ENCODE measurements at places on chromosomes 13 and 19.

- no peak for DNase-seq
Measured at GRCh38 chr19:38838986-38839761, 7.6 kb upstream of the ECH1 start.

DNA sequence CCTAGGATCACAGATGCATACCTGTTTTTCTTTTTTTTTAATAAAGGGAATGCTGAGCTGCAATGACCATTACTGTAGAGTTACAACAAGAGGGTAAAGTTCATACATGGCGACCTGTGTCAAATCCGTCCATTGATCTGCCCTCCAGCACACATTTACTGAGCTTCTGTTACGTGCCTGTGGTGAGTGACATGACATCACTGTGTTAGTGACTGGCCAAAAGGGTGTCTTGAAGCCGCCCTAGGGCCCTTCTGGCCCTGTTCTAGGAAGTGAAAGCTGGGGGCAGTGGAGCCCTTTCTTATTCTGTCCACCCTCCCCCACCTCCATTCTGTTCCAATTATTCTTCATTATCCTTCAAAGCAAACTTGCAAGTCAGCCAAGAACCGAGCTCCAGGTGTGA lies 66.3 kb downstream of the ZIC5 start:
- DNase-seq = no peak

DNA sequence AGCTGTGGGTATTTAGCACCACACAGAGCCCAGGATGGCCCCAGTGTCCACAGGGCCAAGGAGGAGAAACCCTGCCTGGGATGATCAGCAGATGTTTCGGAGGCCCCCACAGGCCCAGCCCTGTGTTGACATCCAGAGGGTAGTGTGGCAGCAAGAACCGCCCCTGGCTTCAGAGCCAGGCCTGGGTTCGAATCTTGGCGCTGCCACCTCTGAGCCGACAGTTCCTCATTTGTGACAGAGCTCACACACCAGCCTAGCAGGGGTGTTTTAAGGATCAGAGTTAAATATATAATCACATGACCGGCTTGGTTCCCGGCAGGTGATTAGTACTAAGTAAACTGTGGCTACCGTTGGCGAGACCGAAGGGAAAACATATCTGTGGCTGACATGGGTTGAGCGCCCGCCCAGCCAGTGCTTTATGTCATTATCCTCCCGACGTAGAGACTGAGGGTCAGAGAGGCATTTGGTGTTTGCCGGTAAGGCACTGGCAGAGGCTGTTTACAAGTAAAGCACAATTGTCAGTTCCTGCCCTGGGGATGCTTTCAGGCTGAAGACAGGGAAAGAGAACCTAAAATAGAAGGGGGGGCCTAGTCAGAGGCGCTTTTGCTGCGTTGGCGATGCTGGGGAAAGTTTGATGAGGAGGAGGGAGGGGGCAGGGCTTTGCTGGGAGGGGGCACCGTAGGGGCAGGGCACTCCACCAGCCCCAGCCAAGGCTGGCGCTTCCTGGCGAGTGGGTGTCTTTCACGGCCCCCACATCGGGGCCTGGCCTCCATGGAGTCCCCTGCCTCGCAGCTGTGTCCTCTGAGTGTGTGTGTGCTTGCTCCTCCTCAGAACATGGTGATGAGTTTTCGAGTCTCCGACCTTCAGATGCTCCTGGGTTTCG lies 4.8 kb downstream of the PIAS4 start:
- no peak for DNase-seq

DNA sequence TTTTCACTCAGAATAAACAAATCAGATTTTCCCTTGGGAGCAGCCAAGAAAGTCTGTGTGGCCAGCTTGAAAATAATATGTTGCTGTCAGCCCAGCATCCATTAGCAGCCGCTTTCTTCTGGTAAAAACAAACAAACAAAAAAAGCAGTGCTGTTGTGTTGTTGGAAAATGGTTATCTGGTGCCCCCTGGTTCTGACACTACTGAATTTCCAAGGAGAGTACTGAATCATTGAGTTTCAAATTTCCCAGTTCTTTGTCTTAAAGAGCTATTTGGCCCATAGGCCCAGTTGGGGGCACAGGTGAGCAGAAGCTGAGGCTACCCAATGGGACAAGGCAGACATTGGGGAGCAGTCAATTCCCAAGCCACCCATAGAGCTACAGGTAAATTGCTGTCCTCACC lies 995.9 kb downstream of the UQCRFS1 start:
- no peak for DNase-seq

GRCh38 chr19:42428676-42429075 lies 1.5 kb upstream of the LIPE start:
- no peak for DNase-seq

GRCh38 chr19:35178701-35179100 lies 24.2 kb downstream of the FXYD5 start:
- DNase-seq = no peak

GRCh38 chr13:24709186-24709913 lies 29.1 kb downstream of the ATP12A start:
- no peak for DNase-seq

- no peak for DNase-seq
Measured at GRCh38 chr19:4052114-4052992, 14.3 kb downstream of the ZBTB7A start.

- no peak for DNase-seq
Measured at GRCh38 chr19:10026744-10027143, 13.5 kb downstream of the RDH8 start.

DNA sequence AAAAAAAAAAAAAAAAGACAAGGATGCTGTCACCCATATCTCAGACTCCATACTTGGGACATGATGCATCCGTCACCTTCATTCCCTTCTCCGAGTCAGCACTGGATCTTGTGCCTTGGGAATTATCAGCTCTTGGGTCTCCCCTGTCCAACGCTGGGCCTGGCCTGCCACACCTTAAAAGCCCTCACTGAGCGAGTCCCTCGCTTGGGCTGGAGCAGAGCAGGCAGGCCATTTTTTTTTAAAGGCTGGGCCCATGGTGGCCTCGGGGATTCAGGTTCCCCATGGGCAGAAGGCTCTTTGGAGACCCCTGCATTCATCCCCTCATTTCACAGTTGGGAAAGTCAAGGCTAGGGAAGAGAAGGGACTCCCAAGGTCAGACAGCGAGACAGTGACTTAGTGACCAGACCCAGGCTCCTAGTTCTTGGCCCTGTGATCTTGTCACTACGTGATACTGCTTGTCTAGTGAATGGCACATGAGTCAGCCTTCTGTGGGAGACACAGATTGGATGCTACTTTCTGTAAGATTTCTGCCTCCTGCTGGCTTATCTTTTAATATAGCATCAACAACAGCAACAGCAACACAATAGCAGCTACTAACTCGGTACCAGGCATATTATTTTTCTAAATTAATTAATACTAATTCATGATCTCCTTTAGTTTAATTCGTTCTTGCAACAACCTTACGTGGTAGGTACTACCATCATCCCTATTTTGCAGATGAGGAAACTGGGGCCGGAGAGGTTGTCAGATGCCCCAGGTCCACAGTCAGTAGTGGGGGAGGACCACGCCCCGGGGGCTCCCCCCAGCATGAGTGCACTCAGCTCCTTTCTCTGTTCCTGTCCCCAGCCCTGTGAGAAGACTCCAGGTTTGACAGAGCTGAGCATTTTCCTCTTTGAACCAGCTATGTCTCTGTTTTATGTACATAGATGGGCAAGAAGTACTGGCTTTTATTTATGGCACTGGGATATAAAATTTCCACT lies 27.4 kb upstream of the ZNF536 start:
- no peak for DNase-seq

GRCh38 chr13:105059786-105060185 lies 1475.7 kb downstream of the EFNB2 start:
- DNase-seq = no peak

- no peak for DNase-seq
Measured at GRCh38 chr19:53877361-53877766, 4.6 kb upstream of the PRKCG start.

DNA sequence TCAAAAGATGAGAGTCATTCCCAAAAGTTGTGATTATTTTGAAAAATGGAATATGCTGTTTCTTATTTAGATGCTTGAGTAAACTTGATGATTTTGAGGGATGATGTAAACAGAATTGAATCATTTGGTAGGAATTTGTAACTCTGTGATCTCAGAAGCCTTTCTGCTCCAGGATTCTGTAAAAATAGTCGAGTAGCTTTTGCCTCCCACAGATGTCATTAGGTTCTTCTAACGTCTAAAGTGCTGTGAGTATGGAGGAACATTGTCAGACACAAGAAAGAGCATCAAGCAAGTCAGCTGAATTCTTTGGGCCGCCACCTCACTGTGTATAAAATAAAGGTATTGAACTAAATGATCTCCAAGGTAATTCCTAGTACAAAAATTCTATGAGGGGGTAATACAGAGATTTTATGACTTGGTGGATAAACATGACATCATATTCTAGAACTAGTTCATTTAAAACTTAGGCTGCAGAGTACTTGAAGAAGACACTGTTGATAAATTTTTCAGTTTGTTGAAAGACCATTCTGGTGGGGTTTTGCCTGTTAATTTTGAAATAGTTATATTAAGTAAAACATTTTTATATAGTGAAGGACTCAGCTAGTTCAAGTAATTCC lies 1.4 kb upstream of the GPR183 start:
- no peak for DNase-seq

- DNase-seq = peak; percentile 53
Measured at GRCh38 chr13:51681037-51681678, 96.9 kb downstream of the WDFY2 start.

DNA sequence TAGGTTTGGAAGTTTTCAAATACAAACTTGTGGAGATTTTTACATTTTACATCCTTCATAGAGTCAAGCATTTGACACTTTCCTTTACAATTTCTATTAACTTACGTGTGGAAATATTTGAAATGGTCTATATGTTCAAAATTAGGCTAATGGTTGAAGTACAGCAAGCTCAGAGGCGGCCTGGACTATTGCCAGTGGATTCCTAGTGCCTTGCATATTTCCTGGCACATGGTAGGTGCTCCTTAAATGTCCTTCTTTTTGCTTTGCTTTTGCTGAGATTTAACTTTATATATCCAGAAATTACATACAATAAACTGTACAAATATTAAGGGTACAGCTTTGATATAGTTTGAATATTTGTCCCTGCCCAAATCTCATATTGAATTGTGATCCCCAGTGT lies 93.9 kb downstream of the UBL3 start:
- no peak for DNase-seq

DNA sequence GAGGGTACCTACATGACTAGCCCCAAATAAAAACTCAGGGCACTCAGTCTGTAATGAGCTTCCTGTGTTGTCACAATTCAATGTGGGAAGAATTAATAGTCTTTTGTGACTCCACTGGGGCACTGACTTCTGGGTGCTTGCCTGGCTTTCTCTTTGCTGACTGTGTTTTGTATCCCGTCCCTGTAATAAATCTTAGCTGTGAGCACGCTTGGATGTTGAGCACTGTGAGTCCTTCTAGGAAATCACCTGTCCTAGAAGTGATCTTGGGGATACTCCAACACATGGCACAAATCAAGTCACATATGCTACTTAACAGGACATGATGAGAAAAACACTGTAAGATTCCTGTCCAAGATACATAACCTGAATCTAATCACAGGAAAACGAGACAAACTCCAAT lies 83.0 kb downstream of the USP12 start:
- no peak for DNase-seq

GRCh38 chr13:74306496-74306895 lies 172.3 kb upstream of the KLF12 start:
- no peak for DNase-seq

- DNase-seq = no peak
Measured at GRCh38 chr19:38046254-38047048, 139.4 kb downstream of the SIPA1L3 start.

DNA sequence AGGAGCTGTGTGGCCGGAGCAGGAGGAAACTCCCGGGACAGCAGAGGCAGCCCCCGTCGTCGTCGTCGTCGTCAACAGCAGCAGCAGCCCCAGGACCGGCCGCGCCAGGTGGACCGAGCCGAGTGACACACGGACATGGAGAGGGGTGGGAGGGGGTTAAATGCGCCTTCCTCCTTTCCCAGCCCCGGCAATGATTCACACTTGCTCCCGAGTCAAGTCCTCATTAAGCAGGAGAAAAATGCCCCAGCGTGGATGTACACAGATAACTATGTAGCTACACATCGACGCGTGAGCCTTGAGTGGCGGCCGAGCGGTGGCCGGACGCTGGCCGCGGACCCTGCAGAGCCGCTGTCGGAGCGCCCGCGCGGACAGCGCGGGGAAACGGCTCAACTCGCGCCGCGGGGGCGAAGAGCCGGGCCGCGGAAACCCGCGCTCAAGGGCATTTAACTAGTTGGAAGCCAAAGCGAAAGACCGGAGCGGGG lies 645 bp downstream of the UBL3 start:
- no peak for DNase-seq

- no peak for DNase-seq
Measured at GRCh38 chr13:80555796-80556678, 215.1 kb upstream of the SPRY2 start.

GRCh38 chr19:10260141-10260584 lies 8.1 kb downstream of the MRPL4 start:
- no peak for DNase-seq

DNA sequence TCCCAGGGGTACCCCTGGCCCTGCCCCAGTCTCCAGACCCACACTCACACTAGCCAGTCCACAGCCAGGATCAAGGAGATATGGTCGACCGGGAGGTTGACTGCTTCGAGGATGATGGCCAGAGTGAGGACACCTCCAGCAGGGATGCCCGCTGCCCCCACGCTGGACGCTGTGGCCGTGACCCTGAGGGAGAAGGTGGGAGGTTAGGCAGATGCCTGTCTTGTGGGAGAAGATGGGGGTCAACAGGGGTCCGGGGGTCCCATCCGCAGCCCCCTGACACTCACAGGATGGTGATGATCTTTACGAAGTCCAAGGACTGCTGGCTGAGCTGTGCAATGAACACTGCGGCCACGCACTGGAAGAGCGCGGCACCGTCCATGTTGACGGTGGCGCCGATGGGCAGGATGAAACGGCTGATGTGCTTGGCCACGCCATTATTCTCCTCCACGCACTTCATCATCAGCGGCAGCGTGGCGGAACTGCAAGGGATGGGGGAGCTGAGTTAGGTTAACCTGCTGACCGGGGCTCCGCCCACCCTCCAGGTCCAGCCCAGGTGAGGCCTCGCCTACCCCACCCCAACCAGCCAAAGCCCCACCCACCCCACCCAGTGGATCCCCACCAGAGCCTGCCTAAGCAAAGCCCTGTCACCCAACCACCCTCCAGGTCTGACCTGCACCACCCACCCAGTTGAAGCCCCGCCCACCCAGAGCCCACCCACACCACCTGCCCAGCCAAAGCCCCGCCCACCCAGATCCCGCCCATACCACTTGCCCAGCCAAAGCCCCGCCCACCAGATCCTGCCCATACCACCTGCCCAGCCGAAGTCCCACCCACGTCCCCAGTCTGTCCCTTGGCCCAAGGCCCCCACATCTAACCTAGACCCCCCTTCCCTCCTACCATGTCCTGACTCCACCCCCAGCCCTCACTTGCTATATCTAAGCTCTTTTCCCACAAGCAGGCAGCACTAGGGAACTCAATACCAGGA lies 11.2 kb downstream of the SLC1A5 start:
- DNase-seq = no peak
